Daoy (cell line): ENCODE measurements at places on chromosomes 5 and 9. TPM values are rescaled to one million over a fixed set of nuclear protein-coding genes. Genes with fewer than 3 reads are reported as not detected.

GRCh38 chr9:36336131-36336907, 63.8 kb downstream of the RNF38 start:
- no peak for DNase-seq

ANGPTL2 gene
- 12.4 and 18.6 TPM in 2 replicates for total RNA-seq

PRDM9 gene
- not detected in 2 replicates for total RNA-seq

DNA sequence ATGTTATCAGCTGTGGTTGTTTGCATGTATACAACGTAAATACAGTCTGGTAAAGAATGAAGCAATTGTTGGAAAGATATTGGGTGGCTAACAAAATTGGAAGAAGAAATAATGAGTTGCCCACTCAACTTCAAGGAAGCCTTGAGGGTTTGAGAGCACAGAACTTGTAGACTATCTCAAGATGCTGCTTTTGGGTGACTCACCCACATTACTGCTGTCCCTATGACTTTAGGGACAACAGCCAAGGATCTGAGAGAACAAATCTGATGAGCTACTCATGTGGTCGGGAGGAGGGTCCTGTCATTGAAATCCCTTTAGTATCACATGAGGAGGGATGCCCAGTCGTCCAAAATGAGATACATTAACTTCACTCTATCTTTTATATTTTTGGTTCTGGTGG, 261.8 kb downstream of the GAS1 start:
- no peak for DNase-seq

FAM169A gene
- 26.8 and 38.2 TPM in 2 replicates for total RNA-seq

DNA sequence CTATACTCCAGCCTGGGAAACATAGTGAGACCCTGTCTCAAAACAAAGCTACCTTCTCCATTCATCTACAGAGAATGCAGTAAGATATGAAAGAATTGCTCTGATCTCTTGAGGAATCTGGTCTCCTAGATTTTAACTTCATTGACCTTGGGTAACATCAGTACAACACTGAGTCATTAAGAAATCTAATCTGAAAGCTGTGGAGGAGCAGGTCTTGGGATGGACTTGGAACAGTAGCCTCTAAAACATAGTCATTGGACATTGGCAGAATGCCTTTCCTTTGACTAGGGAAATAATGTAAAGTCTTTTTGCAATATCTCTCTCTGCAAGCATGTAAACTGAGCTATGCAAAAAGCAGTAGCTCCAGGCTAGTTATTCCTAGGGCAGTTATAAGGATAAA, 58.1 kb downstream of the KCNN2 start:
- no peak for DNase-seq
